ENCODE measurements at places on chromosomes 13 and 19.

- no peak for DNase-seq
Measured at GRCh38 chr13:80400164-80400864, 59.4 kb upstream of the SPRY2 start.

DNA sequence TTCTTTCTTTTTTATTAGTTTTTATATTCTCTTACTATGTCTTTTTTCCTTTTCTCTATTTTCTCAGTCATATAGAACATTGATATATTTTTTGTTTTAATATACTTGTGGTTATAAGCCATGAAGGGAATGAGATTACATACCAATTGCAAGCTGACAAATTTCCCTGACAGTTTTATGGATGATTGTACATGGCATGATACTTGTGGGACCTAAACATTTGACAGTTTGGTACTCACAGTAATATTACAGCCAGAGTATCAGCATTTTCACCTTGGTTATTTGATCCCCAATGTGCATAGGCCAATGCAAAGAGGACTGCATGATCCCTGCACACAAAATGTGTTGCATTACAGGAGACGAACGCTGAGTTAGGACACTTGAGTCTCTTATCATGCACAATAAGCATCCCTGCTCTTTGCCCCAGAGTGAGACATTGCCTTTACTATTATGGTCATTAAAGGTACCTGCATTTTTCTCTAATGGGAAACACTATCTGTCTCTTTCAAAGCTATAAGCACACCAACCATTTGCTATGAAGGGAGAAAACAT, 713.4 kb upstream of the PCDH20 start:
- DNase-seq, result no peak

GRCh38 chr13:113534236-113534860, 43.8 kb upstream of the DCUN1D2 start:
- no peak for DNase-seq

- no peak for DNase-seq
Measured at GRCh38 chr13:44223770-44224444, 149.7 kb upstream of the SERP2 start.

DNA sequence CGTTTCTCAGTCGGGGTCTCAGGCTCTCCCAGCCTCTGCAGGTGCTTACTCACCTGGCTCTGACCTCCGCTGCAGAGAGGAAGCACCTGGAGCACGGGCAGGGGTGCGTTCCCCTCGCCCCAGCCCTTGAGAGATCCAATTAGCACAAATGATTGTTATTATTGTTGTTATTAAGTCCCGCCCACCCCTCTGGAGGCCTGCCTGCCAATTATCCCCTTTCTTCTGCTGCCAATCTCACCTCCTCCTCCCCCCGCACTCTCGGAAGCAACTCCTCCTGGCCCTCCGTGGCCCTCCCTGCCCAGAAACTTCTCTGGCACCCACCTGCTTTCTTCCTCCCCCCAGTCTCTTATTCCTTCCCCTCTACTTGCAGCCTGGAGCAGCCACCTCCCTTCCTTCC, 8.8 kb downstream of the ZNF787 start:
- DNase-seq, result no peak

GRCh38 chr13:30714629-30715371, 20.5 kb upstream of the ALOX5AP start:
- no peak for DNase-seq

DNA sequence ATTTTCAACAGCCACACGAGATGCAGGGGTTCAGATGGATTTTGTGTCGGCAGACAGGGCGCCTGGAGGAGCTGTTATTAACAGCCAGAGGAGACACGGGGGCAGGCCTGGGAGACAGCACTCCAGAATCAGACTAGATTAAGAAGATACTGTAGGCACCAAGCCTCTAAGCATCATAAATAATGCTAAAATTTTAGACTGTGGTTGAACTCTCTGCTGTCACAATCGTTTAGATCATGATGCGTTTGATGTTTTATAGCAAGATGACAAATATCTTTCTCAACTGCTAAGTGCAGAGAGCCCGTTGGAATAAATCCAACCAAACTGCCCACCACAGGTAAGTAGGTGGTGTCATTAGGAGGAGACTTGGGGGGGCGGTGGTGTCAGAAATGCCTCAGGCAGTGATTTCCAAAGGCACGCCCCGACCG, 63.9 kb downstream of the CEBPG start:
- DNase-seq, result peak; percentile 10
